ENCODE measurements at places on chromosomes 7 and 10. TPM values are rescaled to one million over a fixed set of nuclear protein-coding genes. Genes with fewer than 3 reads are reported as not detected.

- H3K27me3 ChIP-seq: no peaks in the 10 kb centered on the region
- no peaks in the 10 kb centered on the region for H3K36me3 ChIP-seq
- no peak overlapping the region for H3K4me3 ChIP-seq
Observed at GRCh38 chr7:73968487-73968886, 59.5 kb upstream of the ELN start.

- no peak for DNase-seq
- H3K4me1 ChIP-seq: no peaks in the 10 kb centered on the region
- no peak overlapping the region for H3K4me3 ChIP-seq
- no peak overlapping the region for H3K27ac ChIP-seq
Observed at GRCh38 chr10:56028298-56029132, 332.5 kb downstream of the ZWINT start.

- no peak for DNase-seq
- H3K4me1 ChIP-seq: no peaks in the 10 kb centered on the region
- H3K27me3 ChIP-seq: no peaks in the 10 kb centered on the region
- H3K36me3 ChIP-seq: no peaks in the 10 kb centered on the region
- no peak overlapping the region for H3K4me3 ChIP-seq
Observed at GRCh38 chr7:41280491-41280890, 422.4 kb downstream of the INHBA start.

Gene ACSM6
- not detected for total RNA-seq

Gene IDI2
- 45.6 TPM for total RNA-seq

GRCh38 chr10:74672430-74673165 lies 153.8 kb upstream of the KAT6B start:
- no peaks in the 10 kb centered on the region for H3K36me3 ChIP-seq
- no peak overlapping the region for H3K4me3 ChIP-seq
- H3K27ac ChIP-seq: peak overlapping the region; percentile 82
- H3K4me1 ChIP-seq: peaks cover 29% of the 10 kb centered on the region
- no peak for DNase-seq
- no peaks in the 10 kb centered on the region for H3K27me3 ChIP-seq

Gene GRM3
- total RNA-seq: not detected

DNA sequence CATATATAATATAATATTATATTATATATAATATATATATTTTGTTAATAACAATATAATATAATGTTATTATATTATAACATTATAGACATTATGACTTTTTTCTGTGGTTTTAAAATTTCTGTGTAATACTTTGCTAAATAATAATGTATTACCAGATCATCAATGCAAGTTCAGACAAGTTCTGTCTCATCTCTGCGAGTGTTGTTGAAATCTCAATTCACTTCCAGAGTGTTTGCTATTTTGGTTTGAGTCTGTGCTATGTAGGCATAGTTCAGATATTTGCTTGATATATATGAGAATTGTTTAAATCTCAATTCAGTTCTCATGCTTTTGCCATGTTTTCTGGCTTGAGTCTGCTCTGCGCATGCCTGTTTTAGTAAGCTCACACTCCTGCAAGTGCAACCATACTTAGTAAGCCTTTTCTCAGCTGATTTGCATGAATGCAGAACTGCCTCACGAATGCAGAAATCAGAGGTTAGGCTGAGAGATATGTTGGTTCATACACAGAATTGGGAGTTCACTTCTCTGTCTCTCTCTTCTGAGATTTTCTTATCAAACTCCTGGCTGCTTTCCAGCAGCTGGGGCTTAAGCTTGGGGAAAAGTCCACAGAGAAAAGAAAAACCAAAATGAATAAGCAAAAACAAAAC lies 830.2 kb upstream of the SORCS1 start:
- no peaks in the 10 kb centered on the region for H3K4me1 ChIP-seq
- H3K27me3 ChIP-seq: no peaks in the 10 kb centered on the region
- H3K36me3 ChIP-seq: no peaks in the 10 kb centered on the region
- no peak overlapping the region for H3K27ac ChIP-seq
- H3K4me3 ChIP-seq: no peak overlapping the region

Gene CCZ1B
- total RNA-seq: 7.6 TPM

Gene METTL2B
- total RNA-seq: 20.1 TPM

GRCh38 chr10:11237571-11237970 lies 219.9 kb downstream of the CELF2 start:
- H3K27me3 ChIP-seq: no peaks in the 10 kb centered on the region
- DNase-seq: no peak
- no peak overlapping the region for H3K27ac ChIP-seq

GRCh38 chr10:105148456-105148855 lies 507.4 kb downstream of the SORCS3 start:
- no peaks in the 10 kb centered on the region for H3K4me1 ChIP-seq
- H3K27me3 ChIP-seq: no peaks in the 10 kb centered on the region
- DNase-seq: no peak
- H3K36me3 ChIP-seq: no peaks in the 10 kb centered on the region
- no peak overlapping the region for H3K4me3 ChIP-seq

GRCh38 chr10:87656431-87657072 lies 3.1 kb upstream of the PAPSS2 start:
- H3K4me1 ChIP-seq: peaks cover 7% of the 10 kb centered on the region
- H3K27ac ChIP-seq: no peak overlapping the region

GRCh38 chr10:15814565-15814964 lies 45.7 kb downstream of the MINDY3 start:
- H3K36me3 ChIP-seq: no peaks in the 10 kb centered on the region
- H3K27me3 ChIP-seq: no peaks in the 10 kb centered on the region
- no peak overlapping the region for H3K27ac ChIP-seq
- H3K4me3 ChIP-seq: no peak overlapping the region
- H3K4me1 ChIP-seq: peaks cover 20% of the 10 kb centered on the region

DNA sequence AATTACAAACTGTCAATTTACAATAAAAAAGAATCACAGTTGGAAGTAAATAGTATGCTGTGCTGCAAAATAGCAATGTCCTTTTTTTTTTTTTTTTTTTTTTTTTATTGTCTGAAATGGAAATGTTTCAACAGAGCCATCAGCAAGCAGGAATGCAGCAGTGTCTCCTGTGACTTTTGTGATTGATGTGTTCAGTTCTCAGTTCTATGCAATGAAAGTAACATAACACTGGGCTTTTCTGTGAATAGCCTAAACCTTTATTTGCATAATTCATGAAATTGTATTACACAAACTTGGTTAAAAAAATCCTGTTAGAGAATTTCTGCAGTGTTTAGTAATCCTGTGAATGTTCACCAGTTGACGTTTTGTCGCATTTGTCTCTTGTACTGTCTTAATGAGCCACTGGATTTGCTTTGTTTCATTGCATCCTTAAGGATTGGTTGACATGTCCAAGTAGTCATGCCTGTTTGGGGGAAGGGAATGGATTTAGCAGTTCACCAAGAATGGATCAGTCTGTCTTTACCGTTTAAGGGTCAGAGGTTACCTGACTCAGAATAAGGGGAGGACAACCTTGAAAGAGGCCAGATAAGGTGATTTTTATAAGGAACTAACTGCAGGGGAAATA lies 192.7 kb downstream of the MLLT10 start:
- no peak overlapping the region for H3K27ac ChIP-seq
- H3K4me3 ChIP-seq: no peak overlapping the region
- H3K4me1 ChIP-seq: peaks cover 11% of the 10 kb centered on the region
- H3K36me3 ChIP-seq: no peaks in the 10 kb centered on the region
- DNase-seq: no peak
- no peaks in the 10 kb centered on the region for H3K27me3 ChIP-seq

- H3K4me3 ChIP-seq: no peak overlapping the region
- H3K4me1 ChIP-seq: no peaks in the 10 kb centered on the region
- H3K27ac ChIP-seq: no peak overlapping the region
- no peak for DNase-seq
Observed at GRCh38 chr7:80324032-80324431, 187.8 kb downstream of the GNAT3 start.

DNA sequence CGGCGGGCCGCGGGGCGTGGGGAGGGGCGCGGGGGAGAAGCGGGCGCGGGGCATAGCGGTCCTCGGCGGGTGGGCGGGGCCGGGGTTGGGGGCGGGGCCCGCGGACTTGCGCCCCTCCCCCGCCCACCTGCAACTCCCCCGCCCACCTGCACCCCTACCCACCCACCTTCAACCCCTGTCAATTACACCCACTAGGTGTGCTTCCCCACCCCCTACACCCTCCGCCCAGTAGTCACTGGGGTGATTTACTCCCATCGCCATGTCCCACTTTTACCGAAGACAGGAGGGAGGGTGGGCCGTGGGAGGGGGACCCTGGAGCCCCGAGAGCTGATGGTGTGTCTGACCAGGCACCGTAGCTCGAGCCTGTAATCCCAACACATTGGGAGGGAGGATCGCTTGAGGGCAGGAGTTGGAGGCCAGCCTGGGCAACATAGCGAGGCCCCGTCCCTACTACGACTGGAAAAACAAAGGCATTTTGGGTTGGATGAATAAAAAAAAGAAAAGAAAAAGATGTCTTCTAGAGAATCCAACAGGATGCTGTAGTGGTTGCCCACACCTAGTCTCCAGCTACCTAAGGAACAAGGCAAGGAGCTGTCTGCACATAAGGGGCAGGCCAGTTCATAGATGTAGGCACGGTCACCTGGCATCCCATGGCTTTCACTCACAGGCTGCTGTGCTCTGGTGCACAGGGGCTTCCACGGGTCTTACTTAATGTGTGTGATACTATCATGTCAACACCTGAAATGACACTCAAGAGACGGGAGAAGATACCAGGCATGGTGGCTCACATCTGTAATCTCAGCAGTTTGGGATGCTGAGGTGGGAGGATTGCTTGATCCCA lies 761 bp downstream of the KCTD7 start:
- DNase-seq: no peak
- no peaks in the 10 kb centered on the region for H3K27me3 ChIP-seq
- H3K4me3 ChIP-seq: peak overlapping the region; percentile 82
- peak overlapping the region; percentile 98 for H3K27ac ChIP-seq
- H3K36me3 ChIP-seq: no peaks in the 10 kb centered on the region

GRCh38 chr10:121326905-121327304 lies 271.3 kb downstream of the FGFR2 start:
- H3K27ac ChIP-seq: no peak overlapping the region
- no peak for DNase-seq
- H3K4me3 ChIP-seq: no peak overlapping the region
- no peaks in the 10 kb centered on the region for H3K4me1 ChIP-seq
- H3K27me3 ChIP-seq: no peaks in the 10 kb centered on the region
- H3K36me3 ChIP-seq: no peaks in the 10 kb centered on the region

GRCh38 chr10:128869101-128869749 lies 597.8 kb upstream of the MGMT start:
- DNase-seq: no peak
- H3K36me3 ChIP-seq: no peaks in the 10 kb centered on the region
- no peaks in the 10 kb centered on the region for H3K4me1 ChIP-seq
- no peak overlapping the region for H3K4me3 ChIP-seq

Gene H2BK1
- total RNA-seq: not detected

- no peak overlapping the region for H3K4me3 ChIP-seq
- H3K27me3 ChIP-seq: no peaks in the 10 kb centered on the region
- no peaks in the 10 kb centered on the region for H3K4me1 ChIP-seq
- no peaks in the 10 kb centered on the region for H3K36me3 ChIP-seq
Observed at GRCh38 chr10:22659866-22660265, 54.5 kb downstream of the PIP4K2A start.

- no peaks in the 10 kb centered on the region for H3K27me3 ChIP-seq
- no peak overlapping the region for H3K27ac ChIP-seq
- no peaks in the 10 kb centered on the region for H3K36me3 ChIP-seq
Observed at GRCh38 chr7:117385363-117386109, 41.8 kb downstream of the ASZ1 start.

Gene LRRTM3
- total RNA-seq: not detected

Gene PVRIG
- total RNA-seq: not detected

Gene APBB1IP
- total RNA-seq: 1.4 TPM

- no peak for DNase-seq
- H3K36me3 ChIP-seq: no peaks in the 10 kb centered on the region
- H3K27me3 ChIP-seq: no peaks in the 10 kb centered on the region
- no peak overlapping the region for H3K4me3 ChIP-seq
Observed at GRCh38 chr7:142409471-142409870, 151.6 kb upstream of the PRSS58 start.

Gene LRIT2
- total RNA-seq: not detected

Gene LAMB1
- 14.5 TPM for total RNA-seq

- H3K4me3 ChIP-seq: peak overlapping the region; percentile 98
- H3K27ac ChIP-seq: peak overlapping the region; percentile 85
- no peak for DNase-seq
- H3K27me3 ChIP-seq: no peaks in the 10 kb centered on the region
- H3K4me1 ChIP-seq: peaks cover 21% of the 10 kb centered on the region
- H3K36me3 ChIP-seq: no peaks in the 10 kb centered on the region
Observed at GRCh38 chr7:28180031-28180363, 598 bp downstream of the JAZF1 start.

DNA sequence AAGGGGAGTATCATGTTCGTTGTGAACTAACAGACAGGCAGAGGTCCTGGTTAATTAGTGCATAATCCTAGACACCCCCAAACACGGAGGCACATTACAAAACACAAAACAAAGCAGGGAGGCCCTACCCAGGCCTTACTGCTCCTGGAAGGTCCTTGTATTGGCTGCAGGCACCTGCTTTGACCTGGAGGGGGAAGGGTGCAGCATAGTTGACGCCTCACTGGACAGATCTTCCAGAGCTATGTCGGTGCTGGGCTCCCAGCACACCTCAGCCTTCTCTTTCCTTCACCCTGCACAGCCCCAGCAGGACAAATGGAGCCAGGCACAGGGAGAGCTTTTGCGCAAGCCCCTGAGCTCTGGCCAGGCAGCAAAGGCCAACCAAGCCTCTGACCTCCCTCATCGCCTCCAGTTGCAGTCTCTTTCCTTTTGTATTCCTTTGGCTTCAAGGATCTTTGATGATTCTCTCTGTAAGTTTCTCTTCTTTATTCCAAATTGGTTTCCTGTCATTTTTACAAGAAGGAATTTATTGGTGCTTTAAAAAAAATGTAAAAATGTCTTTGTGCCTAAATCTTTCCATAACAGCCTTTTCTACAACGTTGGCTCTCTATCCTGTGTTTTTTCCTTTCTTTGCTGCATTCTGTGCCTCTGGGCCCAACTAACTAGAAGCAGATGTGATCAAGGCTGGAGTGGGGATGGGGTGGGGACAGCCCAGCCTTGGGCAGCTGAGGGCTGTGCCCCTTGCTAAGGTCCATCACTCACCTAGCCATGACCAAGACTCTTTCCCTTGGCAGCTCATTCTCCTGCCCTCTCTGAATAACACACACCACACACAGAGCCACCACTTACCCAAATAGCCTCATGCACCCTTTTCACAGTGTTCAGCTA lies 317.1 kb upstream of the NPVF start:
- no peaks in the 10 kb centered on the region for H3K36me3 ChIP-seq
- no peak overlapping the region for H3K4me3 ChIP-seq
- H3K27me3 ChIP-seq: no peaks in the 10 kb centered on the region
- H3K4me1 ChIP-seq: no peaks in the 10 kb centered on the region

GRCh38 chr7:28488061-28488791 lies 75.9 kb downstream of the CREB5 start:
- no peak overlapping the region for H3K4me3 ChIP-seq
- no peaks in the 10 kb centered on the region for H3K4me1 ChIP-seq
- H3K27ac ChIP-seq: no peak overlapping the region
- no peak for DNase-seq
- no peaks in the 10 kb centered on the region for H3K27me3 ChIP-seq

Measured in gastrocnemius medialis (tissue), 4 donors.